ENCODE measurements at places on chromosomes 13 and 19.

DNA sequence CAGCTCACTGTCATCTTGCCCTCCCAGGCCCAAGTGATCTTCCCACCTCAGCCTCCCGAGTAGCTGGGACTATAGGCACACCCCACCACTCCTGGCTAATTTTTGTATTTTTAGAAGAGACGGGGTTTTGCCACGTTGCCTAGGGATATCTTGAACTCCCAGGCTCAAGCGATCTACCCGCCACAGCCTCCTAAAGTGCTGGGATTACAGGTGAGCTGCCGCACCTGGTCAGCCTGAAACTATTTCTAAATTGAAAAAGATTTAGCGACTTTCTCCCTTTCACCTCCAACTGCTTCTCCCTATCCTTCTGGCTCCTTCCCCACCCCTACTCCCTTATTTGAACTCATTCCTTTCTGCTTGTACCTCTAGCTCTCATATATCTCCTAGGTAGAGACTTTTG lies 19.8 kb upstream of the NAA16 start:
- no peak for DNase-seq

DNA sequence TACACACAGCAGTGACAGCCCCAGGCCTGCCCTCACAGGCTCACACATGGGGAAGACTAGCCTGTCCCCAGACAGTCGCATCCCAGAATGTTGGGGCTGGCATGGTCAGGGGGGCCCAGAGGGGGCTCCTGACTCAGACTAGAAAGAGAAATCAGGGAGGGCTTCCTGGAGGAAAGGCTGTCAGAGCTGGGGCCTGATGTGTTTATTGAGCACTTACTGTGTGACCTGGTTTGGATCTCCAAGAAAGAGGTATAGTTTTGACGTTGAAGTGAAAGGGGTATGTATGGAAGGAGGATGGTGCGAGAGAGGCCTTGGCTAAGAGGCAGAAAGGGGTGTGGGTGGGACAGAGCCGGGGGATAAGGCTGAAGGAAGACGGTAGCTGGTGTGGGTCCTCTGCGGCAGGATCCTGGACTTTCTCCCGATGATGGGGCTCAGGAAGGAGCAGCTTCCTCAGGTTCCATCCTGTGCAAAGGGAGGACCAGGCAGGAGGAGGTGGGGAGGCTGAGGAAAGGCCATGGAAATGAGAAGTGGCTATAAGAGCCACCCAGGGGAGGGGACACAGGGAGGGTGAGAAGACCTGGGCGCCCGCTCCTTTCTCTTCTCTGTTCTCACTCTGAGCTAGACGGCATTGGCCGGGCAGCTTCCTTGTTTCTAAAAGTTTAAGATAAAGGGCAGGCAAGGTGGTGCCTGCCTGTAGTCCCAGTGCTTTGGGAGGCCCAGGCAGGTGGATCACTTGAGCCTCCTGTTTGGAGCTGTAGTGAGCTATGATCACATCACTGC lies 16.1 kb upstream of the BCL3 start:
- DNase-seq, result no peak

GRCh38 chr19:50290011-50290410 lies 39.2 kb downstream of the KCNC3 start:
- DNase-seq, result no peak

DNA sequence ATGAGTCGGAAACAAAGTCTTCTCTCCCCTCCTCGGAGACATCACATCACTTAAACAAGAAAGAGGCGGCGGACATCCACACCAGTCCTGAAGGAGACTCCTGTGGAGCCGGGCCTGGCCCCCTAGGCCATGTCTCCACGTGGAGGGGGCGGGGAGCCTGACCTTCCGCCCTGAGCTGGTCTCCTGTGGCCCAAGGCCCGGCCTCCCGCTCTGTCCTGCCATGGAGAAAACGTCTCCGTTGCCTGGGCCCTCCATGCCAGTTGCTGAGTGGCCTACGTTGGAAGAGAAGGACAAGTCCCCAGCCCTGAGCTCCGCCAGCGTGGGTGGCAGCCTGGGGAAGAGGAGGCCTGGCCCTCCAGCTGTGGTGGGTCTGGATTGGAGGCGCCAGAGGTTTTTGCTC lies 5.5 kb upstream of the CACTIN start:
- no peak for DNase-seq

- DNase-seq, result no peak
Observed at GRCh38 chr13:42971691-42972347, 20.2 kb downstream of the EPSTI1 start.

DNA sequence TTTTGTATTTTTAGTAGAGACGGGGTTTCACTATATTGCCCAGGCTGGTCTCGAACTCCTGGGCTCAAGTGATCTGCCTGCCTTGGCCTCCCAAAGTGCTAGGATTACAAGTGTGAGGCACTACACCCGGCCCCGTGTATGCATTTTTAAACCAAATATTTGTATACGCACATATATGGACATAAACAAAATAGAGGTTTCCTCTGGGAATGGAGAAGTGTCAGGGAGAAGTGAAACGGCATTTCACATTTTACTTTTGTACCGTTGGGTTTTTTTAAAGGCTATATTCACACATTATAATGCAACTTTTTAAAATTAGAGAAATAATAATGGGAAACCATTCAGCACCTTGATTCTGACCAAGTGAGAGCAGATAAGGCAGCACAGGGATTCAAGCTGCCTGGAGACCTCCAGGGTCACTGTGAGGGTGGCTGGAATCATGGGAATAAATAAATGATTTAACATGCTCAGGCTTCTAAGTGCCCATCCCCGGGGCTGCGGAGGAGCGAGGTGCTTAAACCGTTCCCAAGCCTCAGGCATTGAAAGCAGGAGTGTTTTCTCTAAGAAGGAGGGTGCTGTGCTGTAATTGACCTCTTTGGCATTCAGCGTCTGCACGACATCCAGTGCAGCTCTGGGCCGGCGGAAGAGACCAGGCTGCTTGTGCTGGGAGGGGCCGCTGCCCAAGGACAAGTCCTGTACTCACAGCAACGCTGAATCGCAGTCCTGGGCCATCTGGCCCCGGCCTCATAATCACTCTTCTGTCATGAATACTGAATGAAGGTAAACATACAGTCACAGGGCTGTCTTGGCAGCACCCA lies 24.7 kb downstream of the GPR42 start:
- no peak for DNase-seq

DNA sequence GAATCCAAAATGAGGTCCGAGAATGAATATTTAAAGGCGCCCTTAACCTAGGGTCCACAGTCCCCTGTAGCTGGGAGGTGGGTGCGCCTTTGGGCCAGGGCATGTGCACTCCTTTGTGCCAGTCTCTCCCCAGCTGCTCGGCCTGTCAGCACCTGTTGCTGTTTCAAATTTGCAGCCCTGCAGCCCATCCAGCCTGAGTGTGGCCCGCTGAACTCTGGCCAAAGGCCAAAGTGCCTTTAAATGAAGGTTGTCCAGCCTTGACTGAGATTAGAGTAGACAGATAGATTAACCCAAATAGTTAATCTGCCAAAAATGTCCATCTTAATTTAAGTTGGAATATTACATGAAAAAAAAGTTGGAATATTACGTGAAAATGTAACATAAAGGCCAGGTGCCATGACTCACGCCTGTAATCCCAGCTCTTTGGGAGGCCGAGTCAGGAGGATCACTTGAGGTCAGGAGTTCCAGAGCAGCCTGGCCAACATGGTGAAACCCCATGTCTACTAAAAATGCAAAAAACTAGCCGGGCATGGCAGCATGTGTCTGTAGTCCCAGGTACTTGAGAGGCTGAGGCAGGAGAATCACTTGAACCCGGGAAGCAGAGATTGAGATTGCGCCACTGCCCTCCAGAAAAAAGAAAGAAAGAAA lies 25.3 kb downstream of the TPT1 start:
- DNase-seq, result no peak

- no peak for DNase-seq
Observed at GRCh38 chr13:102131246-102131645, 270.6 kb downstream of the FGF14 start.

GRCh38 chr13:60148918-60149317 lies 14.8 kb downstream of the DIAPH3 start:
- DNase-seq, result no peak
